SK-N-MC (cell line): ENCODE measurements at places on chromosomes 4 and X.

DNA sequence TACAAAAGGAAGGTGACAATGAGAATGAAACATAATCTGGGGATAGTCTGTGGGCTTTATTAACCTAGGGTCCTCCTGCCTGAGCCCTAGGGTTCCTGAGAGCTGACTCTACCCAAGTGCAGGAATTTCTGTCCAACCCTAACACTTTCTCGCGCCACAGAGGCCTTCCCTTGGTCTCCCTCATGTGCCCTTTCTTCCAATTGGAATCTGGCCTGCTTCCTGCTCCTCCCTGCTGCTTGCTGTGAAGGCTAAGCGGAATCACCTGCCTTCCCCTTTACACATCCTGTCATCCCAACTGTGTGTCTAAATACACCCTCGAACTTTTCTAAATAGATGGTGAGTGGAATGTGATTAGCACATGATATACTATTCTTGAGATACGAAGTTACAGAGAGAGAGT, 5.9 kb downstream of the MAGEA11 start:
- DNase-seq: no peak

DNA sequence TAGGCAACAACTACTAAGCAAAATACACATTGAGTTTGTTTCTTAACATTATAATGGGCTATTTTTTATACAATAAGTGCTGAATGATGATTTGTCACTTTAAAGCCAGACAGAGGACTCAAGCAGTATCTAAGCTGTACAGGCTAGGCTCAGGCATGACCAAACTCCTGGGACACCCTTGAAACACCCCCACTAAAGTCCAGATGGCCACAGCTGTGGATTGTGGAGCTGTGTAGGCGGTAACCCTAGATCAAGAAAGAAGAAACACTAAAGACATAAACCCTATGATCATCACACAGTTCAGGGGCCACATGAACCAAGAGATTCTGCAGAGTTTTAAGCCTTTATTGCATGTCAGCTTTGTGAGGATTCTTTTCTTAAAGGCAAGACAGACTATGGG, 25.1 kb downstream of the TAB3 start:
- DNase-seq: no peak

- DNase-seq: no peak
Observed at GRCh38 chr4:92265021-92265420, 38.7 kb upstream of the GRID2 start.

- peak; percentile 76 for DNase-seq
Observed at GRCh38 chr4:82784681-82785610, 13.7 kb downstream of the SCD5 start.

- DNase-seq: no peak
Observed at GRCh38 chr4:8383016-8383415, 57.5 kb downstream of the ACOX3 start.

DNA sequence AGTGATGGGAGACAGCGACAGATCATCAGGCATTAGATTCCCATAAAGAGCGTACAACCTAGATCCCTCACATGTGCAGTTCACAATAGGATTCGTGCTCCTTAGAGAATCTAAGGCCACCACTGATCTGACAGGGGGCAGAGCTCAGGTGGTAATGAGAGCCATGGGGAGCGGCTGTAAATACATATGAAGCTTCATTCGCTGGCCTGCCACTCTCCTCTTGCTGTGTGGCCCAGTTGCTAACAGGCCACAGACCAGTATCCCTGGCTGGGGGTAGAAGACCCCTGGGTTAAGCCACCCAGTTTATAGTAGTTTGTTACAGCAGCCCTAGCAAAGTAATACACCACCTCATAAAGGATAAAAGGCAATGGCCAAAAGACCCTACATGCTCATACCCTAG, 30.3 kb downstream of the APBB2 start:
- DNase-seq: no peak

DNA sequence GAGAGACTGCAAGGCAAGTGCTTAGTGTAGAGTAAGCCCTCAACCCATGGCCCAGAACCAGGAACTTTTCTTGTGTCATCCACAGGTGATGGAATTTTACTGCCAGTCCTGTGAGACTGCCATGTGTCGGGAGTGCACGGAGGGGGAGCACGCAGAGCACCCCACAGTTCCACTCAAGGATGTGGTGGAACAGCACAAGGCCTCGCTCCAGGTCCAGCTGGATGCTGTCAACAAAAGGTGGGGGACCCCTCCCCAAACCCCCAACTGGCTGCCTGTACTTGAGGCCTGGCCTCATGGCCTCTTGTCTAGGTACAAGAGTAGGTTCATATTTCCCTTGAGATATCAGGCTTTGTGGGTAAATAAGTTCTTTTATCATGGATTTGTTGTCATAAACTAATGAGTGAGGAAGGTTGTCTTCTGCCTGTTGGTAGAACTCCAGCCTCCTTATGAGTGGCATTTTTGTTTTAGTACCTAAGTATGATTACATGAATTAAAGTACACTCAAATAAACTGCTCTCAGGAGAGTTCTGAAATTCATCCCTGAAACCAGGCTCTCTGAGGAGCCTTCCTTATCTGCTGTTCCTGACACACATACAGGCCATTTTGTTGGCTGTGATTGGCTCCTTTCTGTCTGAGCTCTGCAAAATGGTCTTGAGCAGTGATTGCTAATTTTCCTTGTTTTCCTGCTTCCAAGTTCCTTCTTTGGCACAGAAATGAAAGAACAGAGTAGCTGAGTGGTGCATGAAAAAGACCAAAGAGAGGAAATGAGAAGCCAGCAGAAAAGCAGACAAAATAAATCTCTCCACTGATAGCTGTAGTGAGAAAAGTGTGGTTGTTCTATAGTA, 51.4 kb upstream of the MND1 start:
- no peak for DNase-seq

DNA sequence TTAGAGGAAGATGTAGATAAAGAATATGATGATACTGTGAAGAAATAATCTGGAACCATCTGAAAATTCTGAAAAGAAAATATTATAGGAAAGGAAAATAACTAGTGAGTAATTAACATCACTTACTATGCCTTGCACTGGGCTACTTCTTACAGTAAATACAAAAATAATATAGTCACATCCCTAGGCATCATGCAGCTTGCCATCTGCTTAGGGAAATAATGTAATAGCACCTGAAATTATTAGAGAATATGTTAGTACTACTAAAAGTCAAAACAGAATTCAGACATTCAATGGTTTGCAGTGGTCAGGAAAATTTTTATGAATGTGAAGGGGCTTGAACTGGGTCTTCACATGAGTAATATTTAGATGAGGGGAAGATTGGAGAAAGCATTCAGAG, 272.2 kb upstream of the EMCN start:
- DNase-seq: no peak

DNA sequence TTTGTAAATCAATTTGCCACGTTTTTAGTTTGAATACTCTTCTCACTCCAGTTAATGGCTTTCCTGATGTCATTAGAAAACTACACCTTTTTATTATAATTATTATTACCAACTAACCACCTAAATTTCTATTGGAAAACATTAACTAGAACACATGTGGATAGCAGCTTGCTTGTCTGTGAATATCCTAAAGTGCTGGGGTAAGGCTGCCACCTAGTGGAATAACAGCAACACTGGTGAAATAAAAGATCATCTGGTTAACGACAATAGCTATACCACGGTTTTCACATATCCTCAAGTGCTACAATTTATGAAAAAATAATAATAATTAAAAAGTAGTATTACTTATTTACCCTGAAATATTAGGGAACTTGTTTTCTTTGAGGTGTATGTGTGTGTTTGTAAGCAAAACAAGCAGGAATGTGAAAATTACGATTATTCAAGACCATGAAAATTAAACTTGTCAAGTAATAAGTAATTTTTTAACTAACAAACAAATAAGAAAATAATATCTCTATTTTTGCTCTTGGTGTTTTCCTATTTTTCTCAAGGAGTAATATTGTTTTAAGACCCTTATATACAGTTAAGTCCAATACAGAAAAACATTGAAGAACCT, 130.1 kb upstream of the TECRL start:
- DNase-seq: peak; percentile 64

- no peak for DNase-seq
Observed at GRCh38 chr4:157896726-157897125, 276.1 kb downstream of the GASK1B start.

DNA sequence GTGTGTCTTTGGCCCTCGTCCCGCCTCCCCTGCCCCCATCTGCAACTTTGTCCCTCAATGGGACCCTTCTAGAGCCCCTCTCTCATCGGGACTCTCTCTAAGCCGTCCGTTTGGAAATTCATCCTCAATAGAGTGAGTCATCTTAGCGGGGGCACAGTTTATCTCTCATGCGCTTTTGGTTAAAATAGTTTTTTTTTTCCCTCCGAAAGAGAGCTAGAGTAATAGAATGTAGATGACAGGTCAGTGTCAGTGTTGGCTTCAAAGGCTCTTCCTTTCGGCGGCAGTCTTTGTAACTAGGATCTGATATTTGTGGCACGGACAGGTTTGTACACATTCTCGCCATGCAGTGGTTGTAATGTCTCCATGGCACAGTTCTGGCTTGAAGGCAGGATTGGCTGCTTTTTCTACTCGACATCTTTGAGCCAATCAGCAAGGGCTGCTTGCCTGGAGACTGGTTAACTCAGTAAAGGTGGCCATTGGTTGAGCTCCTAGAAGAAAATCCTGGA, 989 bp downstream of the N4BP2 start:
- DNase-seq: peak; percentile 94

DNA sequence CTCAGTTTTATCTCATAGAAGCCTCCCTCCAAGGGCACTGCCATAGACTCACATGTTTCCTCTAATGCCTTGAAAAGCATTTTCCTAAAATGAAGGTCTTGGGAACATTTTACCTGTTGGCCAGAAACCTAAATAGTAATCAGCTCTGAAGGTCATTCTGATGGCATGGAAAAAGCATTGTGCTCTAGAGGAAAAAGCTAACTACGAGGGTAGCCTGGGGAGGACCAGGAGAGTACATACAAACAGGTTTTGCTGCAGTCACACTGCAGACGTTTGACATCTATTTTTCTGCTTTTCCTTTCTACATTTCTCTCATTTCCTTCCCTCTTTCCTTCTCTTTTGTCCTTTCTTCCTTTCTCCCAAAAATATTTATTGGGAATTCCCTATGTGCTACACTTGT, 103.3 kb upstream of the SORBS2 start:
- no peak for DNase-seq

DNA sequence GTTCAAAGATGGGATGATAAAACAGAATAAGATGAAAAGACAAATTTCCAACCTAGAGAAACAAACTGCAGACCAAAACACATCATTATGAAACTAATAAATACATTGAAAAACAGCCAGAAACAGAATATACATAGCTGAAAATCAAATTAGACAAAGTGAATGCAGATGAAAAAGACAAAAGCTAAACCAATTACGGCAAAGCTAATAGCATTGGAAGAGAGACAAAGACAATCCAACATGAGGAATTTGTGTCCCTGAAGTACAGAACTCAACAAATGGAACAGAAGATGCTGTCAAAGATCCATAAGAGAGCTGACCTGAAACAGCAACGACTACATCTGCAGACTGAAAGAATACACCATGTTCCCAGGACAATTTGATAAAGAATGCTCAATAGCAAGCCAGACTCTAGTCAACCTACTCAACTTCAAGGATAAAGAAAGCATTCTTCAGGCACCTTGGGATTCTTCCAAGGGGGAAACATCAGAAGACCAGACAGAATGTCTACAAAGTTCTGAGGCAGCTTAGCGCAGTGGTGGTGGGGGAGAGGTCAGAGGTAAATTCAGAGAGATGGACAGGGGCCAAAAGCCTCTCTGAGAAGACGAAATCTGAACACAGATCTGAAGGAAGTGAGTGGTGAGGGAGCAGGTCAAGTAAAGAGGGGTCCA, 27.4 kb upstream of the IRAK1 start:
- no peak for DNase-seq

DNA sequence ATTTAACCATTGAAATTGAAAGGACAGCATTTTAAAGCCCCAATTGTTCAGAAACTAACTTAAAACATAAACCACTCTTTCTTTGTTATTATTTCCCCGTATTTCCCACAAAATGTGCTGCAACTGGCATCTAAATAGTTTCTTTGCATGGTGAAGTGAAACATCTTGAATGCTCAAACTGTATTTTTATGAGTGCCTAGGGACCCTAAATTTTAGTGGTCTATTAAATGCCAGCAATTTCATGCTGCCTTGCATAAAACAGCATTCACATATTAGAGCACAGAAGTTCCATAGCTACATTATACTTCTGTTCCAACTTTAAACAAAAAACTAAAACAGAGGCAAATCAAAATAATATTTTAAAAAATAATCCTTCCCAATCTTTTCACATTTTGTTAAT, 5.4 kb downstream of the RAB28 start:
- peak; percentile 59 for DNase-seq

- no peak for DNase-seq
Observed at GRCh38 chr4:78267790-78268189, 210.7 kb downstream of the FRAS1 start.

DNA sequence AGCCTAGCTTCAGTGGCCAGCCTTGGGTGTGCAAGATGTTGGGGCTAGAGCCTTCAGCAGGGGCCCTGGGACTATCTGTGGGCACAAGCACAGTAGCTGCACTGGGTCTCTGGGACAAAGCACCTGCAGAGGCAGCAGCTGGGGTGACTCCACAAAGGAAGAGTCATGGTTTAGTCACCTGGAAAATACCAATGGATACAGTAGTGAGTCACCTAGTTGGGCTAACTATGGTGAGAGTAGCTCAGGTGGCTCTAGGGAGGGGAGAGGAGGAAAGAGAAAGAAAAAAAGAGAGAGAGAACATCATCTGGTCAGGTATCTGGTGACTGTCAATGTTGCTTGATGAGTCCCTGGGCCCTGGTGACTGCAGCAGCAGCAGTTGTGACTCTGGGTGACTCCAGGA, 72.9 kb upstream of the SPIN4 start:
- no peak for DNase-seq

GRCh38 chr4:79399076-79399475, 9.0 kb downstream of the GK2 start:
- DNase-seq: no peak

DNA sequence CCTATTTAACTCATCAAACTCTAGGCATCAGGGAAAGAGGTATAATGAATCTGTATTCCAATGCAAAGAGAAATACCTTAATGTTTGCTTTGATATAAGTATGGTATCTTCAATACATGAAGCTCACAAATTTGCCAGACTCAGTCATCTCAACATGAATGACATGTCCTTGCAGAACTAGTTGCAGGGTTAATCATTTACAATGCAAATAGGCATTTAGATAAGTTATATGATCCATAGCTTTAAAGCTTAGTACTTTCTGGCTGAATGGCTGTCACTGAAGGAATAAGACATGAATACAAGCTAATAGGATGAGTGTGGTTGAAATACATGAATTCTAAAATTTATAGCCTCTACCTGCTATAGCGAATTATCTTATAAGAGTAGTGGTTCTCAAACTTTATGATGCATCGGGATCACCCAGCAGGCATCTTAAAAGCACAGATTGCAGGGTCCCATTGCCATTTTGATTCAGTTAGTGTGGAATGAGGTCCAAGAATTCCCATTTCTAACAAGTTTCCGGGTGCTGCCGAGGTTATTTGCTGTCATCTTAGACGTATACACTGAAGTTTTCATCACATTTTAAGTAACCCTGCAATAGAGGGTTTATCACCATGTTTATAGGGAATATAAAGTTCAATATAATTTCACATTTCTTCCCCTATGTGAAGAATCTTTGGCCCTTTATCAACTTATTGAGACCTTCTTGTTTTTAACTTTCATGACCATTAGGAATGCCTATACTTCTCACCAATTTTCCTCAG, 439.2 kb downstream of the ARHGAP24 start:
- DNase-seq: no peak

GRCh38 chrX:18354369-18355223, at the start of gene SCML2:
TSS of gene SCML2 (minus strand) at chrX:18354688. CDS start at chrX:18334071, 20,617 bp downstream.
- DNase-seq: no peak

- no peak for DNase-seq
Observed at GRCh38 chr4:105386012-105386411, 87.8 kb downstream of the PPA2 start.
